ENCODE measurements at places on chromosomes 5 and 9.

- no peak for DNase-seq
These were observed 4.8 kb downstream of the RETREG1 start for GRCh38 chr5:16612007-16612406.

DNA sequence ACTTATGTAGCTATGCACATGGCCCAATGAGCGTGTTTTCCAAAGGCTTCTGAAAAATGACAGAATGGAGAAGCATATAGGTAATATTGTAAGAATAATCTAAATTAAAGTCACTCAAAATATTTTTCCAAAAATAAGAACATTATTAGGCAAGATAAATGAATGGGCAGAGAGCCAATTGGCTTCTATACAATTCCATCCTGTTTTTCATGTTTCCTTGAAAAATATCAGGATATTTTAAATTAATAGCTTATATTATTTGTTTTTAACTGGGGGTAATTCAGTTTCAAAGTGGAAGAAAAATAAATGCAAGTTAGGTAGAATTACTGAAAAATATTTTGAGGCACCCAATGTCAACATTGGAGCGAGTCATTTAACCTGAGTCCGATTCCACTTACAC is 183.5 kb downstream of the PLK2 start:
- no peak for DNase-seq

DNA sequence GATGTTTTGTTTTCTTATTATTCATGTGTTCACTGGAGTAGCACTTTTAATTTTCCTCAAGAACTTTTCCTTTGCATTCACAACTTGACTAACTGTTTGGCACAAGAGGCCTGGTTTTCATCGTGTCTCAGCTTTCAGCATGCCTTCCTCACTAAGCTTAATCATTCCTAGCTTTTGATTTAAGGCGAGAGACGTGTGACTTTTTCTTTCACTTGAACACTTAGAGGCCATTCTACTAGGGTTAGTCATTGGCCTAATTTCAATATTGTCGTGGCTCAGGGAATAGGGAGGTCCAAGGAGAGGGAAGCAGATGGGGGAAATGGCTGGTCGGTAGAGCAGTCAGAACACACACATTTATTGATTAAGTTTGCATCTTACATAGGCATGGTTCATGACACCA is 94.0 kb downstream of the ZNF462 start:
- DNase-seq = no peak

DNA sequence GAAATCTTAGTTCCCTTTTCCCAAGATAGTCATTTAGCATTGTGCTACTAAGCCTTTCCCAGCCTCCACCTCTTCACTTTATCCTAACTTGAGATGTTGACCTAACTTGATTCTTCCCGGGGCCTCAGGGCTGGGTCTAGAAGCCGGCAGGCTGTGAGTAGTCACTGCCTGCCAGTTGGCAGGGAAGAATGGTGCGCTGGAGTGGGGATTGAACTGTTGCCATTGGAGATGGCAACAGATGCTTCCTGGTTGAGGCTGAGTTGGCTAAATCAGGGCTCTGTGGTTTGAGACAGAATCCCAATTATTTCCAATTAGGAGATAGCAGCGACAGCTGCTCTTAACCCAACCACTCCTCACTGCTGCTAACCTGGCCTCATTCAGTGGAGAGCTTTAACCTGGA is 343.1 kb downstream of the BRINP1 start:
- no peak for DNase-seq

DNA sequence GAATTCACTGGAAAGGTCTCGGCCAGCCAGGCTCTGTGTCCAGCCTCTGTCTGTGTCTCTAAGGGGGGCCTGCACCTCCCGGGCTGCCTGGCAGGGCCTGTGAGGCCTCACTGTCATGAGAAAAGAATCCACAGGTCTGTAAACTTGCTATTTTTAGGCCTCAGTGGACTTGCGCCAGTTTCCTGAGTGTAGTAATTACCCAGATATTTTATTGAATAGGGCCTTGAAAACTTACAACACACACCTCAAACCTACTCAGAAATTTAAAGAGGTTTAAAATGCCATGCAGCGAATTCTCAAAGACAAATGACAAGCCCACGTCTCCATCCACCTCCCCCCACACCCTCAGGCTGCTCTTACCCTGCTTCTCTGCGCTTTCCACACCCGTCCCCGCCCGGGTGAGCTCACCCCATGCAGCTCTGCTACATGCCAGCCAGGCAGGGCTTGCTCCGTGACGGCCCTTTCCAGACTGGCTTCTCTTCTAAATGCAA is 8.8 kb upstream of the TENT4A start:
- DNase-seq = no peak

- DNase-seq = no peak
These were observed 45.0 kb downstream of the MCCC2 start for GRCh38 chr5:71632168-71632567.

DNA sequence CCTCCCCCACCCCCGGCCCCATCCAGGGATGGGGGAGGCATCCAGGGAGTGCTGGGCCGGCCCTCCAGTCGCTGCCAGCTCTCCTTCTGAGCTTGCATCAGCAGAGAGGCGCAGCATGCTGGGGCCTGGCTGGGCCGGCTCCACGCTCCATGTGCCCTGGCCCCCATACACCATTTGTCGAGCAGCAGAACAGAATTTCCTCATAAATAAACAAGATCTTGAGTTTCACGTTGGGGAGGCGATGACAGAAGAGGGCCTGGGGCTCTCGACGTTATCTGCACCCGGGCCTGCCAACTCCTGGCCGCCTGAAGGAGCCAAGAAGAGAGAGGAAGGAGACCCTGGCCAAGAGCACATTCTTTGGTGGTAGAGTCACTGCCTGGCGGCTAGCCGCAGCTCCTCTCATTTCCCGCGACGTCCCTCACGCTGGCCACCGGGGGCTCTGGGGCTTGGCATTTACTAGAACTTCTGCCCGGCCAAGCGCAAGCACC is 177.0 kb downstream of the FGF18 start:
- DNase-seq = no peak

GRCh38 chr9:115668521-115668920 is 485.1 kb upstream of the PAPPA start:
- no peak for DNase-seq

DNA sequence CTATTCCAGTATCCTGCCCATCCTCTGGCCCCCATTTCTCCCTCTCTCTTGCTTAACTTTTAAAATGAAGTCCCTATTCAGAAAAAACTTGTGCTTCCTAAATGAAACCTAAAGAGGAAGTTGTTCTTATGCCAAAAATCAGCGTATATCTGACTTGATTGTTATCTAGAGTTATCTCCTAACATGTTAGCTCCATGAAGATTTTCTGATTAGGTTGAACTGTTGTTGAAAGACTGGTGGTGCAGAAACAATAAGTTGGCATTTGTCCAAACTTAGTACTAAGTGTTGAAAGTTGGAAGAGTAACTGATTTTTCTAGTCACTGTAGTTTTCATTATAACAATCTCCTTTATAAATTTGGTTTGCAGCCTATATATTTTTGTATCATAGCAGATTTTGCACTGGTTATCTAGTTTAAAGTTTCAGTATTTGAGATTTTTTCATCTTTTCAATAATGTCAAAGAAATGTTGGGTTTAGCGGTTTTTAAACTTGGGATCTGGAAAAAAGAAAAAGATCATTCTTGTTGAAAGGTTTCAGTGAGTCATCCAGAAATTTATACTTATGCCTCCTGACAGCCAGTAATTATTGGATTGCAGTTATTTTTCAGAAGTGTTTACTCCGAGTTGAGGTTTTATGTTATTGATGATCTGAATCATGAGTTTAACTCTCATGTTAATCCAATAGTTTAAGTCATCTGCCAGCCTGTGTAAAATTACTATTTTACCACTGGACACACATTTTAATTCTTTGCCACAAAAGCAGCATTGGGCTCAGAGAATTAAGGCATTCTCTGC is 60.6 kb downstream of the PAM start:
- no peak for DNase-seq

Measured in stimulated activated naive CD8-positive, alpha-beta T cell treated with anti-CD3 and anti-CD28 coated beads, Interleukin-15, Interleukin-2, amounts not matched to agents 100 U/mL and 50 U/mL, for 24 hours (primary cell).